ENCODE measurements at places on chromosomes 2 and 18. TPM values are rescaled to one million over a fixed set of nuclear protein-coding genes. Genes with fewer than 3 reads are reported as not detected.

- no peaks in the 10 kb centered on the region for H3K27me3 ChIP-seq
- no peak overlapping the region for H3K4me3 ChIP-seq
- DNase-seq, result no peak
- H3K4me1 ChIP-seq, result no peaks in the 10 kb centered on the region
Measured at GRCh38 chr2:187017438-187017837, 168.5 kb upstream of the ZSWIM2 start.

DNA sequence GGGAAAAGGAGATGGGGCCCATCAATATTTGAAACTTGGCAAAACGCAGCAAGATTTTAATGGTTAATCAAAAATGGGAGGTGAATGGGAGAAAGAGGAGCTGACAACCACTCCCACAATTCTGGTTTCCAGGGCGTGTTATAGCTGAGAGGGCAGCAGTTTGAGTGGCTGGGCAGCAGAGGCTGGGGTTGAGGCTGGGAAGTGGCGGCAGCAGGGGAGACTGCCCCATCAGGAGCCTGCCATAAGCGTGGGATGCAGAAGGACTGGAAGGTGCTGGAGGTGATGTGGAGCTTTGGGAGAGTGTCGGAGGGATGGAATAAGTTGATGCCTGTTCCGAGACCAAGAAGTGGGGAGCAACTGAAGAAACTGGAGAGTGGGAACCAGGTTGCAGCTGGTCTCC, 48.9 kb upstream of the SH3RF3 start:
- no peaks in the 10 kb centered on the region for H3K4me1 ChIP-seq
- H3K27me3 ChIP-seq, result no peaks in the 10 kb centered on the region
- no peak overlapping the region for H3K27ac ChIP-seq
- H3K36me3 ChIP-seq, result no peaks in the 10 kb centered on the region
- no peak overlapping the region for H3K4me3 ChIP-seq

SLC8A1 gene
- total RNA-seq, result 0.68 TPM

- no peaks in the 10 kb centered on the region for H3K4me1 ChIP-seq
- H3K4me3 ChIP-seq, result no peak overlapping the region
- no peak for DNase-seq
- H3K36me3 ChIP-seq, result no peaks in the 10 kb centered on the region
- H3K27me3 ChIP-seq, result peaks cover 2% of the 10 kb centered on the region
- no peak overlapping the region for H3K27ac ChIP-seq
Measured at GRCh38 chr2:6667326-6667725, 198.4 kb downstream of the CMPK2 start.

PIKFYVE gene
- total RNA-seq, result 39.8 TPM

GRCh38 chr2:179098080-179098689, 48.2 kb upstream of the CCDC141 start:
- peaks cover 2% of the 10 kb centered on the region for H3K27me3 ChIP-seq
- H3K36me3 ChIP-seq, result peaks cover 5% of the 10 kb centered on the region

DNA sequence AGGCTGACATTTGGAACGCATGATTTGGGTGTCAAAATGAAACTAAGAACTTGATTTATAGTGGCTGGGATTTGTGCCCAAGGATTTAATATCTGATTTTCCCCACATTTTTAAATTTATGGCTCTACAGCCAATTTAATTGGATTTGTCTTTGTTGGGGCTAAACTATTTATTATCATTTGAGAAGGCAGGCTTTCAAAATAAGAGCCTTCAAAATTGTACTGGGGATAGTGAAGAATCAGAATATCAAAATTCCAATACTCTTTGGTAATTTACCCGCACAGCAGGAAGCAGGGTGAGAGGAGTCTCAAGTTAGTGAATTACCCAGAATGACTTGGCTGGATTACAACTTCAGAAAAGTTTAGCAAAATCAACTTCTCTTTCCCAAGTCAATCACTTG, 278.1 kb downstream of the LRATD1 start:
- H3K36me3 ChIP-seq, result no peaks in the 10 kb centered on the region
- DNase-seq, result no peak
- no peak overlapping the region for H3K4me3 ChIP-seq
- no peaks in the 10 kb centered on the region for H3K4me1 ChIP-seq
- H3K27me3 ChIP-seq, result no peaks in the 10 kb centered on the region

DNA sequence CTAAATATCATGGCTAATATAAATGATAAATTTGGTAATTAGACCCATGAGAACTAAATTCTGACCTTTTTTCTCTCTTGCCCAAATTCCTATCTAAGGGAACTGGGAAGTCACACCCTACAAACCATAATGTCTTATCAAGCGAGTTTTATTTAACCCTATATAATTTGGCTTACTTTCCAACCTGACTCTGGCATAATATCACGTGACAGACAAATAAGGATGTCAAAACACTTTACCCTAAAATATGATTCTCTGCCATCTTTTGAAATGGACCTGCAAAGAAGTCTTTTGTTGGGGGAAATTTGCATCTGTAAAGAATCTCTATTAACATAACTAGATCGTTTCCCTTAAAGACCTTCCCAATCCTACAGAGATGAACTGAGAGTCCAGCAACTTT, 1823.5 kb upstream of the LRRTM1 start:
- H3K27me3 ChIP-seq, result no peaks in the 10 kb centered on the region
- H3K4me3 ChIP-seq, result no peak overlapping the region
- DNase-seq, result no peak
- no peaks in the 10 kb centered on the region for H3K4me1 ChIP-seq
- no peaks in the 10 kb centered on the region for H3K36me3 ChIP-seq
- no peak overlapping the region for H3K27ac ChIP-seq

DNA sequence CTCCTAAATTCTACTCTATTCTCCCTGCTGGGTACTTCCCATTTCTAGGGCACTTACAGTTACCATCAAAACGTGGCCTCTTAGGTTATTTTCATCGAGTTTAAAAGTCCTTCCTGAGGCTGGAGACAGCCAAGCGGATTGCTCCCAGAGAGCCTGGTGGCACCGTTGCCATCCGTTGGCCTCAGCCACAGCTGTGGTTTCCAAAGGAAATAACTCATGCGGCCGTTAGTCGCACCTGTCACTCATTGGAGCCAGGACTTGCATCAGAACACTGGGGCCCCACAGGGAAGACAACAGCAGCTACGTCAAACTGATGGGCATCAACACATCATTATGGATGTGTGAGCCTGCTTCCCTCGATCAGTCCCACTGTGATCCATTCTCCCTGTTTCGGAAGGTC, 453.4 kb downstream of the BCL11A start:
- DNase-seq, result no peak
- no peak overlapping the region for H3K4me3 ChIP-seq
- peaks cover 3% of the 10 kb centered on the region for H3K27me3 ChIP-seq
- H3K27ac ChIP-seq, result no peak overlapping the region

DNA sequence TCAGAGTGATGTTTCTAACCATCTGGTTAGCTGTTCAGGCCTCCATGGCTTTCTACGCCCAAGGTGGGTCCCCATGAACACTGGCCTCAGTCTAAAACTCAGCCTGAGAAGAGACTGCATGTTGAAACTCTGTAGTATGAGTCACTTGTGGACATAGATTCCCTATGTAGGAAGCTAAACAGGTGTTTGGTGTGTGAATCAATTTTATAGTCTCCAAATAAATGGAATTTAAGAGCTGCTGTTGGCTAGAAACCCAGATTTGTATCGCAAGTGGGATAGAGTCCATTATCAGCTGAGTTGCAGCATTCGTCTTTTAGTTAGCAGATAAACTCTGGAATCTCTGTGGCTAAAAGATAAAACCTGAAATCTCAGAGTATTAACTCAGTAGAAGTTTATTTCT, 131.4 kb downstream of the KCNS3 start:
- H3K4me3 ChIP-seq, result no peak overlapping the region
- DNase-seq, result no peak
- no peaks in the 10 kb centered on the region for H3K4me1 ChIP-seq
- no peaks in the 10 kb centered on the region for H3K36me3 ChIP-seq
- no peaks in the 10 kb centered on the region for H3K27me3 ChIP-seq

CCDC68 gene
- total RNA-seq, result not detected

- H3K4me1 ChIP-seq, result peaks cover 39% of the 10 kb centered on the region
- H3K4me3 ChIP-seq, result peak overlapping the region; percentile 33
- peak overlapping the region; percentile 74 for H3K27ac ChIP-seq
- DNase-seq, result peak; percentile 56
Measured at GRCh38 chr2:238493880-238494572, 67.3 kb downstream of the ASB1 start.

TXNDC2 gene
- not detected for total RNA-seq

EFR3B gene
- 0.11 TPM for total RNA-seq

PIAS2 gene
- 34.4 TPM for total RNA-seq

SPP2 gene
- total RNA-seq, result not detected

GRCh38 chr2:112001136-112001715, 53.8 kb upstream of the TMEM87B start:
- H3K4me3 ChIP-seq, result peak overlapping the region; percentile 35
- no peak for DNase-seq
- no peak overlapping the region for H3K27ac ChIP-seq
- H3K36me3 ChIP-seq, result no peaks in the 10 kb centered on the region

CREG2 gene
- not detected for total RNA-seq

GRCh38 chr2:152355409-152355831, 20.4 kb downstream of the FMNL2 start:
- H3K27me3 ChIP-seq, result no peaks in the 10 kb centered on the region
- no peak overlapping the region for H3K4me3 ChIP-seq
- H3K4me1 ChIP-seq, result no peaks in the 10 kb centered on the region
- H3K36me3 ChIP-seq, result no peaks in the 10 kb centered on the region

DNA sequence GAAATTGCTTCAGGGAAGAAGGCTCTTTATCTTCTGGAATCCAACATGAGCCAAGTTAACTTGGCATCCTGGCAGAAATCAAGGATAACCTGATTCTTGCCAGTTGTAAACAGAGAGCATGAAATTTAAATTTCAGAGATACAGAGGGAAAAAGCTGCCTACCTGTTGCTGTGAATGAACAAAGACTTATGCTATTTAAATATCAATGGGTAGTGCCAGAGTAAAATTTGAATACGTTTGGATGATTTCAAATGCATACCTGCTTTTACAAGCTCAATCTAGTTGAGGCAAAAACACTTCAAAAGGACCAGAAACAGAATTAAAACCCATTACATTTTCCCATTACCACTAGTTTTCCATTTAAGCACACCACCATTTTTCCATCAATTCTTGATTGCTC, 60.9 kb downstream of the CHST9 start:
- no peaks in the 10 kb centered on the region for H3K36me3 ChIP-seq
- no peaks in the 10 kb centered on the region for H3K27me3 ChIP-seq
- no peak for DNase-seq
- H3K27ac ChIP-seq, result no peak overlapping the region
- H3K4me1 ChIP-seq, result no peaks in the 10 kb centered on the region

DNA sequence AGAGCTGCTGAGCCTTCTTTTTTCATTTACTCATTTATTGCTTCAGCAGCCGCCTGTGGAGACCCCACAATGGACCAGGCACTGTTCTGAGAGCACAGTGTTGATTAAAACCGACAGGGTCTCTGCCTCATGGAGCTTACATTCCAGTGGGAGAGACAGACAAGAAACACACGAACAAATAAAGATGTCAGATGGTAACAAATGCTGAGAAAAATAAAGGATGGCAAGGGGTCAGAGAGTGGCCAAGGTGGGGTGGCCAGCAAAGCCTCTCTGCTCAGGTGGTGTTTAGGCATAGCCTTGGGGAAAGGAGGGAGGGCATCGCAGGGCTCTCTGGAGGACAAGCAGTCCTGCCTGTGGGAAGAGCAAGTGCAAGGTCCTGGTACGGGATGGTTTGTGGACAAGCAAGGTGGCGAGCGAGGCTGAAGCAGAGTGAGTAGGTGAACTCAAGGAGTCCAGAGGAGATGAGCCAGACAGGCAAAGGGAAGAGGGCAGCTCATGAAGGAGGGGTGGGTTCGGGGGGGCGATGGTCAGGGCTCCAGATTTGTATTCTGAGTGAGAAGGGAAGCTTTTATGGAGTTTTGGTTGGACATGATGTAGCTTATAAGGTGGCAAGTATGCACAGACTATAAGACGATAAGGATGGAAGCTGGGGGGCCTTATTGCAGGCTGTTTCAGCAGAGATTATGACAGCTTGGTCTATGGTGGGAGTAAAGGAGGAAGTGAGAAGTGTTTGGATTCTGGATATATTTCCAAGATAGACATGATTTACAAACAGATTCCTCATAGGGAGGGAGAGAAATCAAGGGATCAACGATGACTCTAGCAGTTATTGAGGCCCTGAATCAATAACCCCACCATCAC, 8.8 kb upstream of the ITGB6 start:
- H3K4me1 ChIP-seq, result peaks cover 15% of the 10 kb centered on the region
- no peak overlapping the region for H3K4me3 ChIP-seq
- no peak for DNase-seq
- H3K27ac ChIP-seq, result no peak overlapping the region
- H3K36me3 ChIP-seq, result no peaks in the 10 kb centered on the region

CKAP2L gene
- total RNA-seq, result 38.9 TPM

GRCh38 chr18:48536516-48536915, 2.3 kb upstream of the CTIF start:
- H3K27ac ChIP-seq, result no peak overlapping the region
- peaks cover 13% of the 10 kb centered on the region for H3K4me1 ChIP-seq
- peaks cover 20% of the 10 kb centered on the region for H3K27me3 ChIP-seq
- H3K4me3 ChIP-seq, result no peak overlapping the region

PLEKHH2 gene
- 1.9 TPM for total RNA-seq
